ENCODE measurements at places on chromosomes 7 and 10. TPM values are rescaled to one million over a fixed set of nuclear protein-coding genes. Genes with fewer than 3 reads are reported as not detected.

Gene ZNF248
- 8.3 TPM for total RNA-seq

Gene NACAD
- total RNA-seq: 4.3 TPM

Gene CNPY1
- total RNA-seq: not detected

Gene PODXL
- 51.2 TPM for total RNA-seq

GRCh38 chr7:15851201-15851600 is 164.7 kb upstream of the MEOX2 start:
- H3K4me3 ChIP-seq: no peak overlapping the region
- peaks cover 36% of the 10 kb centered on the region for H3K4me1 ChIP-seq
- no peak for DNase-seq
- no peaks in the 10 kb centered on the region for H3K27me3 ChIP-seq

- peaks cover 9% of the 10 kb centered on the region for H3K36me3 ChIP-seq
- no peak overlapping the region for H3K4me3 ChIP-seq
- DNase-seq: no peak
- H3K4me1 ChIP-seq: peaks cover 63% of the 10 kb centered on the region
- H3K27me3 ChIP-seq: no peaks in the 10 kb centered on the region
These were observed 44.0 kb downstream of the CALD1 start for GRCh38 chr7:134823400-134823799.

DNA sequence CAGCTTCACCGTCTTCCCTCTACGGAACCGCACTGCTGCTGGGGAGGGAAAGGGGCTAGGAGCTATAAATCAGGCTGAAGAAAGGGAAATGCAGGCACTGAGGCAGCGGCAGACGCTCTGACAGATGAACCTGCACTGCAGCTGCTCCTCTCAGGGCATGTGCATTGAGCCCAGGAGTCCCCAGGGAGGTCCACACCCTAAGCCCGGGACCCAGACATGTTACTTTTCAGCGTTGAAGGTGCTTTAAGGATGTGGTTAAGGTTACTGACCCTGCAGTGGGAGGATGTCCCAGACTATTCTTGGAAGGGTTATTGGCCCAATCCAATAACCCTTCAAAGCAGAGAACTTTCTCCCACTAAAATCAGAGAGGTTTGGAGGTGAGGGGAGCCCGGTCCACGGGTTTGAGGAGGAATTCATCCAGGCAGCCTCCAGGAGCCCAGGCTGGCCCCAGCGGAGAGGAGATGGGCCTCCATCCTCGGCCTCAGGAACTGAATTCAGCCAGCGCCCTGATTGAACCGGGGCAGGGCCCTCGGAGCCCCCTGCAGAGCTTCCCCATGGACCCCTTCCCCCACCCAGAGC is 75.4 kb downstream of the ADARB2 start:
- H3K36me3 ChIP-seq: no peaks in the 10 kb centered on the region
- no peaks in the 10 kb centered on the region for H3K4me1 ChIP-seq
- H3K27ac ChIP-seq: no peak overlapping the region
- no peak for DNase-seq
- H3K4me3 ChIP-seq: no peak overlapping the region

DNA sequence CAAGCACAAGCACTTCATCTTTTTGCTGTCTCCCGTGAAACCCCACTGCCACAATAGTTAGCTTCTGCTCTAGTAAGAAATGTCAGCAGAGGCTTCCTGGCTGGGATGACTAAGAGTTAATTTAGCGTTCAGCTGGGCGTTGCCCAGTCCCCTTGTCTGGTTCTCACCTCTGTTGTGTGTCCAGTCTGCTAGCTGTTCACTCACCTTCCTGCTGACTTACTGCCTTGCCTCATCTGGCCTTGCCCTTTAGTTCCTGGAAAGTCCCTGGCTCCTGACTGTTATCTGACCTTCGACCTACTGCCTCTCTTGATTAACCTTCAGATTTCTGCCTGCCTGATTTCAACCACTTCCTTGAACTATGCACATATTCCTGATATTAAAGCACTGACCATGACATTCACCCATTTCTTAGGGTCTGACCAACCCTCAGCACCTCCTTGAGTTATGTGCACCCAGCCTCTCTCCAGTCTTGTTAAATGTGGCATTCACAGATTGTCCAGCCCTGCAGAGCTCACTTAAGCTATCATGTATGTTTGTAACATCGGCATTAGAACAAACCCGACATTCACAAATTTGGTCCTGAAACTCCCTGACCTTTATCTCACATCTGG is 30.3 kb downstream of the C7orf33 start:
- DNase-seq: no peak
- no peaks in the 10 kb centered on the region for H3K27me3 ChIP-seq
- H3K27ac ChIP-seq: no peak overlapping the region
- no peak overlapping the region for H3K4me3 ChIP-seq
- H3K36me3 ChIP-seq: no peaks in the 10 kb centered on the region

- H3K4me3 ChIP-seq: no peak overlapping the region
- no peak overlapping the region for H3K27ac ChIP-seq
- H3K36me3 ChIP-seq: no peaks in the 10 kb centered on the region
- DNase-seq: no peak
- H3K27me3 ChIP-seq: no peaks in the 10 kb centered on the region
- H3K4me1 ChIP-seq: no peaks in the 10 kb centered on the region
These were observed 59.9 kb upstream of the TM9SF3 start for GRCh38 chr10:96646751-96647166.

DNA sequence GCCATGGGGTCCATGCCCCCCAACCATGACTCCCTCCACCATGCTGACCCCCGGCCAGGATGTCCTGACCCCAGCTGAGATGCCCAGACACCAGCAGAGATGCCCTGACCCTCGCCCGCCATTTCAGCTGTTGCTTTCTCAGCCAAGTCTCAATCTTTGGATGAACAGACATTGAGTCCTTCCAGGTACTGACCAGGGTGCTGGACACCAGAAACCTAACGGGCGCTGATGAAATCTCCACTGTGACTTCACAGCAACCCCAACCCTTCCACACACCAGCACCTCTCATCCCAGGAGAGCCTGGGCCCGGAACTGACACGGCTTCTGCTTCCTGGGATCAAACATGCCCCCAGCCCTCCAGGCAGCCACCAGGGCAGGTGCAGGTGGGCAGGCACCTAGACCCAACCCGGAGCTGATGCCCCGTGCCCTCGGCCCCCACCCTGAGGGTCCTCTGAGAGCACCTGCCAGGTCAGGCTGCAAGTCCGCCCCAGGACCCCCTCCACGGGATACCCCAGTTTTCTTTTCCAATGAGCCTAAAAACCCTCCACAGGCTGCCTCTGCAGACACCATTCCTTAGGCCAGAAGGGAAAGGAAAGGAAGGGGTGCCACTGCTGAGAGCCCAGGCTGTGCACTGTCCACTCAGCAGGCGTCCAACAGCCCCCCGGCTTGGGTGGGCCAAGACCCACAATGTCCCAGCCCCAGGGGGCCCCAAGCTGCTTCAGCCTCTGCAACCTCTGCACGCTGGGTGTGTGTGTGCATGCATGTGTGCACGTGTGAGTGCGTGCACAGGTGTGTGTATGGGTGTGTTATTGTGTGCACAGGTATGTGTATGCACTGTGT is 43.4 kb upstream of the PDGFA start:
- DNase-seq: no peak
- no peaks in the 10 kb centered on the region for H3K27me3 ChIP-seq
- H3K27ac ChIP-seq: no peak overlapping the region

DNA sequence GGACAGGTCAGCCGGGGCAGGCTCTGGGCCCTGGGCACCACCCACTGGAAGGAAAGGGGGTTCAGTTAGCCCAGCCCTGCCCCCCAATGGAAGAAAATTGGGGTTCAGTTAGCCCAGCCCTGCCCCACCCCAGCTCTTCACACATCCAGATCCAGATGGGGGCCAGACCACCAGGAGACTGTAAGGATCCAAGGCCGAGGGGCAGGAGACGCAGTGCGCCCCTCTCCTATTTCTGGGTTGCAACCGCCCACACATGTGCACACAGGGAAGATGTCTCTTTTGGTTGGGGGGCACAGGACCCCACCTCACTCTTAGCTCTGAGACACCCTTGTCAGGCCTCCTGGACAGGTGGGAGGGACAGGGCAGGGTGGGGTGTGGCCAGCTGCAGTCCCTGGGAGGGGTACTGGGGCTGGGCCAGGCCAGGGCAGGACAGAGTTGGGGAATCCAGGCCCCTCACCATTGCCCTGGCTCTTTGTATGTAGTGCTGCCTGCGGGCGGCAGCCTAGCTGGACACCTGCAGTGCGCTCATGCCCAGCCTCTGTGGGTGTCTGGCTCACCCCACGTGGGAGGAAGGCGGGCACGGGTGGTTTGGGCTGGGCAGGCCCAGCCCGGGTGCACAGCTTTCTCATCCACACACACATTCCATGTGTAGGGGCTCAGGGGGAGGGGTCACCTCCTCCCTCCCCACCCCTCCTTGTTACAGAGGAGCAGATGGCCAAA is 141.2 kb downstream of the LHPP start:
- peak; percentile 6 for DNase-seq
- H3K27ac ChIP-seq: no peak overlapping the region
- H3K27me3 ChIP-seq: no peaks in the 10 kb centered on the region
- H3K4me1 ChIP-seq: no peaks in the 10 kb centered on the region

GRCh38 chr7:45104844-45105587 is 6.5 kb downstream of the TBRG4 start:
- no peaks in the 10 kb centered on the region for H3K27me3 ChIP-seq
- H3K4me1 ChIP-seq: peaks cover 42% of the 10 kb centered on the region
- H3K4me3 ChIP-seq: no peak overlapping the region
- H3K27ac ChIP-seq: no peak overlapping the region
- no peak for DNase-seq
- peaks cover 30% of the 10 kb centered on the region for H3K36me3 ChIP-seq

DNA sequence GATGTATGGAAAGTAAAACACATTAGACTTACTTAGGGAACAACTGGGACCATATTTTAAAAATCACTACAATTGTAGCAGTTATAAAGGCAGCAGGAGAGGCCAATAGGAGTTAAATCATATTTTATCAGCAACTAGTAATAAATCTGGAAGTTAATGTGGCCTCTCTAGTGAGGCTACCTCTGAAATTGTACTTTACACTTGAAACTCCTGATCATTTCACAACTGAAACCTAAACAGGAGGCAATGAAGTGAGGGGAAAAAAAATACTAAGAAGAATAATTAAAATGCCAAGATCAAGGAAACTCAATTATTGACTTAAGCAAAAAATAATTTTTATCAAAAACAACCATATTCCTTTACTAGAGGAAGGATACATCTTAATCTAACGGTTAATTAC is 265.6 kb upstream of the HGF start:
- DNase-seq: no peak
- no peaks in the 10 kb centered on the region for H3K4me1 ChIP-seq
- H3K27ac ChIP-seq: no peak overlapping the region
- peaks cover 14% of the 10 kb centered on the region for H3K36me3 ChIP-seq

DNA sequence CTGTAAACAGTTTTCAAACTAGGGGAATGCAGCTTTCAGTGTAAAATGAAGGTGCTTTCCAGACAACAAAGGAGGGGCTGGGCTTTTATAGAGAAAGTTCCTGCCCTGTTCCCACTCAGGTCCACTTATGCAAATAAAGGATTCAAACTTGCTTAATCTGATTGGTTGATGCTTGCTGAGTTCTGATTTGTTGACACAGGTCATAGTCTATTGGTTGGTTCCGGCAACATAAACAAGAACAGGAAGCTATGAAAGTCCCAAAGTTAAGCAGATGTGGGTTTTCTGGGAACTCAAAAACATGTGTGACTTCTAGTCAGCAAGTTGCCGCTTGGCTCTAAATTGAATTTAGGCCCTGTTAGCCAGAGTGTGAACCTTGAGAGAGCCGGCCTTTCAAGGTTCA is 194.2 kb upstream of the SVIL start:
- H3K4me1 ChIP-seq: no peaks in the 10 kb centered on the region
- H3K36me3 ChIP-seq: no peaks in the 10 kb centered on the region
- DNase-seq: no peak
- H3K27ac ChIP-seq: no peak overlapping the region
- no peaks in the 10 kb centered on the region for H3K27me3 ChIP-seq
- H3K4me3 ChIP-seq: no peak overlapping the region

GRCh38 chr7:81662531-81662930 is 107.3 kb downstream of the HGF start:
- DNase-seq: no peak
- H3K4me1 ChIP-seq: no peaks in the 10 kb centered on the region
- H3K27me3 ChIP-seq: no peaks in the 10 kb centered on the region
- H3K27ac ChIP-seq: no peak overlapping the region

GRCh38 chr10:91311601-91312381 is 91.3 kb downstream of the PCGF5 start:
- H3K4me3 ChIP-seq: no peak overlapping the region
- H3K36me3 ChIP-seq: no peaks in the 10 kb centered on the region
- DNase-seq: no peak
- H3K27ac ChIP-seq: no peak overlapping the region
- no peaks in the 10 kb centered on the region for H3K4me1 ChIP-seq

DNA sequence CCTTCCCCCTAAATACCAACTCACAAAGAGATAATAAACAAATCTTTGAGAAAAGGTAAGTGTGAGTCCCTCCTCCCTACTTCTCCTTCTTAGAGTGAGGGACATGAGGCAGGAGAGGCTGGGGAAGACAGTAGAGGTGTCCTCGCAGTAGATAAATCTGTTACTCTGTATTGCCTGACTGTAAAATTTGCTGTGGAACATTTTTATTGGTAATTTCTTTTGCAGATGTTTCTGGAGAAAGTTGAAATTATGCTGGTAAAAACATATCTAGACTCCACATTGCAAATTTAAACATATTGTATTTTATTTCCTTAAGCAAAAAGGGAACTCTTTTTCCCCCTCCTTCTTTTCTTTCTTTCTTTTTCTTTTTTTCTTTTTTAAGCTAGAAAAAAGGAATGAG is 58.5 kb downstream of the PLCE1 start:
- peaks cover 15% of the 10 kb centered on the region for H3K4me1 ChIP-seq
- no peak overlapping the region for H3K27ac ChIP-seq
- no peaks in the 10 kb centered on the region for H3K27me3 ChIP-seq
- DNase-seq: no peak
- no peak overlapping the region for H3K4me3 ChIP-seq
- no peaks in the 10 kb centered on the region for H3K36me3 ChIP-seq

DNA sequence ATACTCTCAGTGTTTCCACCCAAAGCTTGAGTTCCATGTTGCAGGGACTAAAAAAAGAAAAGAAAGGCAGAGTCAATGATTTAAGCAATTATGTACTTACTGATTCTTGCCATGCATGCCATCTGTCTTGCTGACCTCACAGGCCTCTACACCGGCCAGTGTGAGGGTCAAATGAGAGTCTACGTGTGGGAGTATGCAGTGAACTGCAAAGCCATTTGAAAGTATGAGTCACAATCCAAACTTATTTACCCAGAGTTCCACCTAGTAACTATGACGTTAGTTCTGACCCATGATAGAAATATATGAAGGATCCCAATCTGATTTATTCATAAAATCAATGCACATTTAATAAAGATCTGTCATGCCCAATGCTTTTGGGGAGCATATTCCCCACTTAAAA is 26.5 kb downstream of the PDE1C start:
- no peak overlapping the region for H3K4me3 ChIP-seq
- DNase-seq: no peak
- H3K4me1 ChIP-seq: no peaks in the 10 kb centered on the region
- H3K36me3 ChIP-seq: no peaks in the 10 kb centered on the region

Data from heart right ventricle (tissue), 16 donors.